ENCODE measurements at places on chromosomes 4 and X.

DNA sequence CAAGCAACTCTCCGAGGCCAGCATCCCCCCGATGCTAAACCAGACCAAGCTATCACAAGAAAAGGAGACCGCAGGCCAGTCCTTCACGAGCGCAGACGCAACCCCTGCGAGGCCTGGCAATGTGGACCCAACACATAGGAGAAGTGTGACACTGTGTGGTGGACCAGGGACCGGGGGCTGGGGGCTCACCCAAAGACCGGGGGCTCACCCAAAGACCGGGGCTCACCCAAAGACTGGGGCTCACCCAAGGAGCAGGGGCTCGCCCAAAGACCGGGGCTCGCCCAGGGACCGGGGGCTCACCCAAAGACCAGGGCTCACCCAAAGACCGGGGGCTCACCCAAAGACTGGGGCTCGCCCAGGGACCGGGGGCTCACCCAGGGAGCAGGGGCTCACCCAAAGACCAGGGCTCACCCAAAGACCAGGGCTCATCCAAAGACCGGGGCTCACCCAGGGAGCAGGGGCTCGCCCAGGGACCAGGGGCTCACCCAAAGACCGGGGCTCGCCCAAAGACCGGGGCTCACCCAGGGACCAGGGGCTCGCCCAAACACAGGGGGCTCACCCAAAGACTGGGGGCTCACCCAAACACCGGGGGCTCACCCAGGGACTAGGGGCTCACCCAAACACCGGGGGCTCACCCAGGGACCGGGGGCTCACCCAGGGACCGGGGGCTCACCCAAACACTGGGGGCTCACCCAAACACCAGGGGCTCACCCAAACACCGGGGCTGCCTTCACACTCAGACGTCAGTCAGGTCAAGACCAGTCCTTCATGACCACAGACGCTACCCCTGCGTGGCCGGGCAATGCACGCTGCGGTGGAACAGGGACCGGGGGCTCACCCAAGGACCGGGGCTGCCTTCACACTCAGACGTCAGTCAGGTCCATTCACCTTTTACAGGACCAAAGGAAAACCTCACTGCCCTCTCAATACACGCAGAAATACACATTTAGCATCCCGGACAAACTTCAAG lies 32.9 kb downstream of the PPP2R3B start:
- DNase-seq, result peak; percentile 34

DNA sequence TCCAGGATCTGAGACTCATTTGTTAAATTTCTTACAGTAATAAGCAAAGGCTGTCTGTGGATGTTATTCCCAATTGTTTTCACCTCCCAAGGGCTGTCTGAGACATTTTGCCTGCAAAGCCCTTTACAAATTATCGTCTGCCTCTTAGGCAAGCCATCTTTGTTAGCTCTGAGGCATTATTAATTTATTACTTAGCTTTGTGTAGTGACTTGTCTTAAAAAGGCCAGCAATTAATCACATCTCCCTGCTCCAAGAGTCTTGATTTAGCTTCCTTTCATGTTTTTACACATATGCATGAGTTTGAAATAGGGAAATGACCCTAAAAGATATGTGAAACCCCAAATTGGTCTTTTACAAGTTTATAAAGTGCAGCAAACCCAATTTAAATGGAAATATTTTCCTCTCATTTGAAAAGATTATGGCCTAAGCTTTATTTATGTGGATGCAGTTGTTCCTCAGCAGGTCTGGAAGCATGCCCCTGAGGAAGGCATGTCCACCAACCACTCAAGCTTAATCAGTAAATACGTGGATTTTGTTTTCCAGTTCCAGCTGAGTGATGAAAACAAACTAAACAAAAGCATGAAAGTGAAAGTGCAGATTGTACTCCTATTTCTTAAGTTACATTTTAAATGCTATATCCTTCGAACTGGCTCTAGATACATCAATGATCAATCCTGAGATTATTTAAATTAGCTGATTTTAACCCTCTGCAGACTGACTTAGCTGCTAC lies 173.6 kb upstream of the LNX1 start:
- no peak for DNase-seq

DNA sequence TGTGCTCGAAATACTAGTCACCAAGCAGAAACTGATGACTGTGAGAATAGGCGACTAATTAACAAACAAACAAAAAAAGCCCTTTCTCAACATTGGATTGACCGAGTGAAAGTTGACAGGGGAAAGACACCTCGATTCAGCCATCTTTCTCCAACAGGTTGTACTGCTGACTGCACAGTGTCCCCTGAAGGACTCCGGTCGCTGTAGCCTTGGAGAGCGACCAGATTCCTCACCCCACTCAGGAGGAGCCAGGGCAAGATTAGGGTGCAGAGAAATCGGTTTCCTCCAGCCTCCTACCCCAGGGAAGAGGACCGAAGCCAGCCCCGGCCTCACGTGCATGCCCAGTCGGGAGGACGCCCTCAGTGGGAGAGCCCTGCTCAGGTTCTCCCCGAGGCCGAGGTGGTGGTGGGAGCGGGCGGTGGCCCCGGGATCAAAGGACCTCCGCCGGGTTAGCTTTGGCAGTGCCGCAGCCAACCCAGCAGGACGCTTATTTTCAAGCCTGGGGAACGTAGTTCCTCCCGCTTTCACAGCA lies 1.1 kb upstream of the RAP1GDS1 start:
- DNase-seq, result no peak

DNA sequence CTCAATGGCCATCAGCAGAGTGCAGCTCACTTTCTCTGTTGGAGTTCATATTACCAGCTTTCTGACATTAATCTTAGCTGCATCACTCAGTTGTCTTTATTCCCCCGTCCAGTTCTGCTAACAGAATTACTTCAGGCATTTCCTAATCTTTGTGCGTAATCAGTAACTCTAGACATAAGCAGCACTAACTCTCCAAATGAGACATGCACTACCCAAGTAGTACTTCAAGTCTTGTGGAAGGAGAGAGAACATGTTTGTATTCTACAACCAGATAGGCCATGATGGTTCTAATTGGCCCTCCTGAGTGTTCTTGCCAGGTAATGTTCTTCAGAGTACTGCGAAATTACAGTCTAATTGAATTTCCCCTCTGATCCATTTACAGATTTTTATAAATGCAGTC lies 448.5 kb upstream of the RPS6KA3 start:
- no peak for DNase-seq

GRCh38 chr4:172055046-172055445 lies 241.8 kb downstream of the GALNTL6 start:
- DNase-seq, result no peak

- DNase-seq, result no peak
Observed at GRCh38 chr4:141642711-141643110, 6.3 kb downstream of the IL15 start.

DNA sequence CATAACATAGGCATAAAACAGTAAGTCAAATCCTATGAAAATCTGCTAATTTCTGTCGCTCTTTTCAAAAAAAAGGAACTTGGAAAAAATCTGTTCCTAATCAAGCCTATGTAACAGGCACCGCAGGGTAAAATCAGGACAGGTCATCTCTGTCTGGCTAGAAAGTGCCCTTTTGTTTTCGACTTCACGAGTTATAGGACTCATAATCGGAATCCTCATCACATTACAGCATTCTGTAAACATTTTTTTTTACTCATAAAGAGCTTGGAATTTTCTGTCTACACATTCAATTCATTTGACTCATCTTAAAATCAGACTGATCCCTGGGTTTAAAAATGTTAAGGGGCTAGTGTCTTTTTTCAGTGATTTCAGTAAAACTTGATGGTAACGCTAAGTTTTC lies 181.7 kb upstream of the TBC1D9 start:
- no peak for DNase-seq

DNA sequence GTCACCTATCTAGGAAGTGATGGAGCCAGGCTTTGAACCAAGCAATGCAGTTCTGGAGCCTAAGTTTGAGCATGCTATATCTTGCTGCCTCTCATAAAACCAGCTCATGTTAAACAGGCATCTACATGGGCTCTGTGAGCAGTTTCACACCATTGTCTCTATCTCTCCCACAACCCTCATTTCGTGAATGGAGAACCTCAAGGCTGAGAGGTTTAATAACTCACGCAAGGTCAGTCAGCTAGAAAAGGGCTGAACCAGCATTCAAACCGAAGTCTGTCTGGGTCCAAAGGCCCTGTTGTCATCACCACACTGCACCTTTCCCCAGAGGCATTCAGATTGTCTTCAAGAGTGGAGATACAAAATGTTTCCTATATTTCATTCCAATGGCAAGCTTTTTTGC lies 369.2 kb downstream of the MID1IP1 start:
- DNase-seq, result no peak

DNA sequence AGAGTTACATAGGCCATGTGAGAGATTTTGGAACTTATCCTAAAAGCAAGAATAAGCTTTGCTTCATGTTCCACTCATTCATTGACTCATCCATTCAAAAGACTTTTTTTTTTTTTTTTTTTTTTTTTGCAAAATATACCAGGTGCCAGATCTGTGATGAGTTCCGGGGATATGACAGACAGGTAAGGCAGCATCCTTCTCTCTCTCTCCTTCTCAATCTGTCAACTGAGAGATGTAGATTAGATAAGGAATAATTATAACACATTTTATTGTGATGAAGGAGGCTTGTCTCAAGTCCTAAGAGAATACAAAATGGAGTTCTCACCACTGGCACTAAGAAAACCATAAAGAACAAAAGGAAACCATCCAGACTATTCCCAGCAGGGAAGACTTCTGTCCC lies 190.2 kb upstream of the CPEB2 start:
- DNase-seq, result no peak

GRCh38 chrX:67673741-67674274 lies 130.0 kb downstream of the AR start:
- no peak for DNase-seq

DNA sequence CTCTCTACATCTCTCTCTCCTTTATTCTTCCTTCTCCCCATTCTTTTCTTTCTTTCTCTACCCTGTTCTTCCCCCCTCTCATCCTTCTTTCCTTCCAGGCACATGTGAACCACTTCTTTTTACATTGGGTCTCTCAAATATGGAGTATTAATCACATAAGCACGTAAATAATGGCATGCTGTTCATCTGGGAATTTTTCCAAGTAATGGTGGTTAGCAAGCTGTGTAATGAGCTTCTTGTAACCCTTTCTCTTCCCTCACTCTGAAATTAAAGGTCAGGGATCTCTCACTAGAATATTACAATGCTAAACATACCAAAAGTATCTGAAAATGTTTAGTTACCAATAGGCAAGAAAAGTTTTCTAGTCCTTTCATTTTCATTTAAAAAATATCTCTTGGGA lies 239.9 kb upstream of the TEX13A start:
- DNase-seq, result no peak

DNA sequence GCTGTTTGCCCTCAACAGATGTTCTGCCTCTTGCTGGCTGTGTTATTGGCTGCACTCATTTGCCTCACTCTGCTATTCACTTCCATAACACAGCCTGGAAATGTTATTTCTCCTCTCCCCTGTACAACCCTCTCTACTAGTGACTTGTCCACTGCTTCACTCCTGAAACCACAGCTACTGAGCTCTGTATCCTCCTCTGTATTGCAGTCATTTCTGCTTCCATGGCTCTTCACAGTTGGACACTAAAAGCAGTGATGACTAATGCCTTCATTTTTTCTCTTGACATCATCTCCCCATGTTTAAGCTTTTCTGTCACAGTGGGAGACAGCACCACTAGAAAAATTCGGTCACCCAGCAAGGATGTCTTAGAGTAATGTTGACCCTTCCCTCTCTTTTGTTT lies 123.0 kb upstream of the PPP1R2C start:
- no peak for DNase-seq

DNA sequence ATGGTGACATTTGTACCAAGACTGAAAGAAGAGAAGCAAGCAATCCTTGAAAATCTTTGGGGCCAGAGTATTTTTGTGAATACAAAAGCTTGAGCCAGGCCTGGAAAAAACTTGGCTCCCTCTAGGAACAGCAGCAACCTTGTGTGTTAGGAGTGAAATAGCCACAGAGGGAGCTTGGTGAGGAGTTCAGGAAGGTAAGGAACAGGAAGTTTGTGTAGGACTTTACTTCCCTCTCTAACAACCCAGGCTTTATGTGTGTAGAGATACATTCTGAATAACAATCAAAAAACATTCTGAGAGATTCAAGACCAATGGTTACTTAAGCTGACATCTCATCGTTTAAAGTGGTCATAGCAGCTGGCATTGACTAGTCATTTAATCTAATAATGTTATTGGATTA lies 668.5 kb downstream of the PCDH18 start:
- DNase-seq, result no peak

DNA sequence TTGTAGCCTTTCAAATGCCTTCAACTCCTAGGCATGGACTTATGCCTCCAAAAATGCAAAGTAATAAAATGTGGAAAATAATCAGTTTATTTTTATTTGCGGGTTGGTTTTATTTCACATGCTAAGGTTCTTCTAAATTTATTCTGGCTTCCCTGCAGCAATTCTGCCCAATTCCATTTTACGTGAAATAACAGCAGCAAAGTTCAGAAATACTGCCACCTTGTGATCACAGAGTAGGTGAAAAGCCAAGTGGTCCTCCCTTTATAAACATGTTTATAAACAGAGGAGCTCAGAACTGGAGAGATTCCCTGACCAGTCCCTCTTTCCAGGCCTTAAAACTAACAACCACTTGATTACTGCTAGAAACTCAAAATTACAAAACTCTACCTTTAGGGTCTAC lies 14.7 kb upstream of the DCHS2 start:
- no peak for DNase-seq

DNA sequence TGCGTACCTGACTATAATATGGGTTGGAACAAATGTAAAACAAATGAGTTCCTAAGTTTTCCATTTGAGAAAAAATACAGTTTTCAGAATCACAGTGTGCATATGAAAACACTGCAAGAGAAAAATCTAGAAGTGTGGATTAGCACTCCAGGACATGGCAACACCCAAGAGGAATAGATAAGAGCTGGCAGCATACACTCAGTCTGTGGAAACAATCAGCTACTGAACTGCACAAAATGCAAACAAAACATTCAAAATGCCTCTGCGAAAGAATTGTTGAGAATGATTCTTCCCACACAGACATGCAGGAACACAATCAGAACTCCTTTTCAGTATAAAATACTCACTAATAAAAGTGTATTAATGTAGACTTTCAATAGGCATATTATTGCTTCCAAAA lies 39.9 kb downstream of the ATP8A1 start:
- no peak for DNase-seq

GRCh38 chrX:138014577-138014976 lies 448.6 kb downstream of the ZIC3 start:
- DNase-seq, result no peak

DNA sequence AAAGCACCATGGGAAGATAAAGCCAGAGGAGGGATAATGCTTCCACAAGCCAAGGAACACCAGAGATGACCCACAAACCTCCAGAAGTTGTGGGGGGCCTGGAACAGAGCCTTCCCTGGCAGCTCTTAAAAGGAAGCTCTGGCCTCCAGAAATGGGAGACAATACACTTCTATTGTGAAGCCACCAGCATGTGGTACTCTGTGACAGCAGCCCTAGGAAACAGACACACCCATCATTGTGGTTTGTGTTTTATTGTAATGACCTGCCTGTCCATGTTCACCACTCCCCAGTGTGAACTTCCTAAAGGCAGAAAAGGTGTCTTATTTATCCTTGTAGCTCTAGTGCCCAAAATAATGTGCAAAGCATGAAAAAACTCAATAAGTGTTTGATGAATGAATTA lies 264.1 kb upstream of the GATB start:
- DNase-seq, result no peak

GRCh38 chrX:74218895-74219294 lies 85.1 kb upstream of the ZCCHC13 start:
- no peak for DNase-seq

Measured in natural killer cell treated with Interleukin-12 subunit alpha and Interleukin-12 subunit beta and Interleukin-15 and Interleukin-18, amount 100 ng/mL, for 72 hours (primary cell).